ENCODE measurements at places on chromosomes 4 and X.
A peak's percentile ranks its signal among the peaks of the same experiment; 100 is the strongest.

DNA sequence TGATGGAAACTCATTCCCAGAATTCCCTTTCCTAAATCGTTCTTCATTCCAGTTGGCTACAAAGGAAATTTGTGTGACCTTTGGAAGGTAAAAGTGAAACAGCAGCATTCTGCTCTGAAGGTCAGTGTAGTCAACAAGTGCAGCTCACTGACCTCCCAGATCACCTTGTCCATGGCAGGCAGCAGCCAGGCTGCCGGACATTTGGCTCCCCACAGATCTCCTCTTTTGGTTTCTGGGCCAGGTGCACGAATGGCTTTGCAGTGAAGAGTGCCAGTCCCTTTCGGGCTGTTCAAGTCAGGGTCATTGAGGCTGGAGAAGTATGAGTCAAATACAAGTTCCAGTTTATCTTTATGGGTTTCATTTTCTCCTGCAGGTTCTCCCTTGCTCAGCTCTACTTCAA, 14.3 kb downstream of the GPRIN3 start:
- no peak for DNase-seq

DNA sequence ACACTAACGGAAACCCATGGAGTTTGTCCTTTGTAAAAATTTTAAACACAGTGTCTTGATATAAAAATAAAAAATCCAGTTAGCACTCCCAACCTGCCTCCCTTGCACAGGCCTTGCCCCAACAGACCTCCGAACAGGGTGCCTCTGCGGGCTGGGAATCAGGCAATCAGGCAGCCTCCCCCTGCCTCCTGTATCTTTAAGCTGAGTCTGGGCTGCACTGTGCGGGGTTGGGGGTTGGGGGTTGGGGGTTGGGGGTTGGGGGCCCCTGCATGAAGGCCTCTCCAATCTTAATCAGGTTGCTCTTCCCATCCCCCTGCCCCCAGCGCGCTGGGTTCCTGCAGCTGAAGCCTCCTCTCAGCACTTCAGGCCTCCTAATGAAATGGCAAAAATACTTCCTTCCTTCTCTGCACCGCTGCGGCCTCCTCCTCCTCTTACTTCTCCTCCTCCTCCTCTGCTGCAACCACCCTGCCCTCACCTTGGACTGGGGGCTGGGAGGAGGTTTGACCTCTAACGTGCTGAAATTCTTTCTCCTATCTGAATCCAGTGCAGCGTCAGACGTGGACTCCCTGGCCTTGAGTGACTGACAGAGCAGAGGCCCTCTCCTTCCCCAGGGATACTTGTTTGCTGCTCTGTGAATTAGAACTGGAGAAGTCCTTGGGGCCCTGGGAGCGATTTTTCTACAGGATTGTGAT, 26.6 kb downstream of the NLGN3 start:
- DNase-seq = no peak

DNA sequence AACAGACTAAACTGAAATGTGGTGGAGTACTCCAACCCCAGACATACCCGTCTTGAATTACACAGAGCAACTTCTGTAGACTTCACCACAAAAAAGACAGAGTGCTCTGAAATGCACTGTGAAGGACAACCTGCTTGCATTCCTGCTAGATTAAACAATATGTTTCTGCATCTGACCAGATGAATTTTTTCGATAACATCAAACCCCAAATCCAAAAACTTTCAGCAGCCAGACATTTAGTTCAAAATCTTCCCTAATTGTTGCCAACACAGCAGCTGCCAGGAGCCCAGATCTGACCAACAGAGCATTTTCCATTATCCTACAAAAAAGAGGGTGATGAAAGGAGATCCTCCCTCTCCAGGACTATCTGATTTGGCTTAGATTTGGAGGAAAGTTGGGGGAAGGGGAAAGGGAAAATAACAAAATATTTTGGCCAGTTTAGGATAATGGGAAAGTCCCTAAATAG, 356.5 kb downstream of the PDGFC start:
- no peak for DNase-seq

DNA sequence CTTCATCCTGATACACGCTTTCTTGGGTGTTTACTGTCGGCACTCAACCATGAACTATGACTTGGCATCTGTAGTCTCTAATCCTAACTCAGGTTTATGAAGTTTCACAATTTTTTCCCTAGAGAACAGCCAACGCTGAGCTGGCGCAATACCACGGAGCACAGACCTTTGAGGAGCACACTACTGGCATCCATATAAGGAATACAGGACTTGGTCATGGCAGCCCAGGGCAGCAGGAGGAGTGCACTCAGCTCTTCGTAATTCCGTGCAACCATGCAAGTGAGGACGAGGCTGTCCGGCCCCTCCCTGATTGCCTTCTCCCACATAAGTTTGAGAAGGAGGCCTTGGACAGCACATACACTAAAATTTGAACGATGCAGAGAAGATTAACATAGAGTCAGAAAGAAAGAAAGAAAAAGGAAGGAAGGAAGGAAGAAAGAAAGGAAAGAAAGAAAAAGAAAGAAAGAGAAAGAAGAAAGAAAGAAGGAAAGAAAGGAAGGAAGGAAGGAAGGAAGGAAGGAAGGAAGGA, 41.0 kb upstream of the PDLIM5 start:
- DNase-seq = no peak

- no peak for DNase-seq
Measured at GRCh38 chr4:22187203-22187820, 238.7 kb upstream of the KCNIP4 start.

DNA sequence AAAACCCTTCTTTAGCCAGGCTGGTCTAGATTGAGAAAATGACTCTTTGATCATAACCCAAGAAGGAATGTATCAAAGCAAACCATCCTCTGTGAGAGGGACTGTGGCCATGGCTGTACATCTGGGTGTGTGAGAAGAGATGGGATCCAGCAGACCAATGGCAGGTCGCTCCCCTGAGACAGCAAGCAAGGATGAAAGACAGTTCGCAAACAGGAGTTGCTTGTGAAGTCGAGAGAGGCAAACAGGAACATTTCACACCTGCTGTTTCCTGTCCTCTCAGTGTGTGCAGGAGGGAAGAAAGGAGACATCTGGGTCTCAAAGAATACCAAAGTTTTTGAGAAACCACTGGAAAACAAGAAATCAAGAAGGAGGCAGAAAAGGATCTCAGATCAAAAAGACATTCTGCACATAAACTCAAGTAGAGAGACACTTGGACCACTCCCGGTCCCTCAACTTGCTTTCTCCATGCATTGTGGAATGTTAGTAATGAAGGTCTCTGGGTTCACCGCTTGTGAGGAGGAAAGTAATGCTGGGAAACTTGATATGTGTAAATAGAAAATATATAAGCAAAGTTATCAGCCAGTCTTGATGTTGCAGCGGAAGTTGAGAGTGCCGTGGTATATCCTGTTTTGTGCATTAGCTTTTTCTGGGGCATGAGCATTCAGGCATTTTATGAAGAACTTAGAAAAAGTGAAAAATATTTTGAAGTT, 327.5 kb downstream of the BMPR1B start:
- DNase-seq = no peak

DNA sequence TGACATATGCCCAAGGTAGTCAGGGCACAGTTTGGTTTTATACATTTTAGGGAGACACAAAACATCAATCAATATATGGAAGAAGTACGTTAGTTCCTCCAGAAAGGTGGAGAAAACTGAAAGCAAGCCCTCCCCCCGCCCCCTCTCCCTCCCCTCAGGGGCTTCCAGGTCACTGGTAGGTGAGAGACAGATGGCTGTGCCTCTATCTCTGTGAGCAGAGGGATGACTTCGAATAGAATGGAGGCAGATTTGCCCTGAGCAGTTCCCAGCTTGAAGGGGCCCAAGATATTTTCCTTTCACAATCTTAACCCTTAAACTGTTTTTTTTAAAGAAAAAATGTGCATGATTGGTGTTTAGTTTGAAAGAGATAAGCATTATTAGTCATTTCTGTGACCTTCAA, 114.0 kb downstream of the PCDH10 start:
- DNase-seq = no peak

DNA sequence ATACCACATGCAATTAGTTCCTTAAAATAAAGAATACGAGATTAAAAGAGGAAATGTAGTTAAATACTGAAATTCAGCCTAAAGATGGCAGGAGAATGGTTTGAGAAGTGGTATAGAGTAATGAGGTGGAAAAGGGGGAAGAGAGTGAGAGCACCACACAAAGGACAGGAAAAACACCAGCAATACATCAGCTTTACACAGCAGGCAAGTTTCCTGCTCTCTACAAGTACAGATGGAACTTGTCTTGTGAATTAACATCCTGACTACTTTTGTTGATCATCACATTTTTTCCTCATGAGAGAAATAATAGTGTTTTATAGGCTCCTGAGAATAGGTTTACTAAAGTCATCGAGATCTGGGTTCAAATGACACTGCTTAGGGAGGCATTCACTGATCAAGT, 2.9 kb upstream of the UNC5C start:
- DNase-seq = no peak

GRCh38 chr4:8871417-8872401, at the start of gene HMX1:
TSS of gene HMX1 (minus strand) at chr4:8871839. CDS start at chr4:8871614, 225 bp downstream.
- peak; percentile 55 for DNase-seq

DNA sequence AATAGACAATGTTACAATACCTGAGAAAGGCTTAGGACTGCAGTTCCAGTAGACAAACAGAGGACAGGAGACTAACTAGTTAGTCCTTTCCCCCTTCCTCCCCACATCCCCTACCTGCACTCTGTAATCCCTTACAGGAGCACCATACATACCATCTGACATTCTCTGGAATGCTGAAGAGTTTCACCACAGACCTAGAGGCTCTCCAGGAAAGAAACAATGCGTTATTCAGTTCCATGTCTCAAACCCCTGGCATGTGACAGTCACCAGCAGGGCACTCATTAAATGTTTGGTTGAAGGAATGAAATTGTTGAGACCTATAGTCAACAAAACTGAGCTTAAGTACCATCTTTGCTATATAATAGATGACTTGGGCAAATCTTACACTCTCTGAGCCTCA, 100.2 kb upstream of the USP38 start:
- no peak for DNase-seq

GRCh38 chr4:8131210-8131609, 27.4 kb downstream of the ABLIM2 start:
- DNase-seq = no peak

GRCh38 chr4:8547108-8547911, 32.9 kb upstream of the GPR78 start:
- DNase-seq = no peak

GRCh38 chr4:55050418-55050950, 74.9 kb downstream of the KDR start:
- no peak for DNase-seq

GRCh38 chr4:95068401-95068800, 310.6 kb downstream of the BMPR1B start:
- no peak for DNase-seq

DNA sequence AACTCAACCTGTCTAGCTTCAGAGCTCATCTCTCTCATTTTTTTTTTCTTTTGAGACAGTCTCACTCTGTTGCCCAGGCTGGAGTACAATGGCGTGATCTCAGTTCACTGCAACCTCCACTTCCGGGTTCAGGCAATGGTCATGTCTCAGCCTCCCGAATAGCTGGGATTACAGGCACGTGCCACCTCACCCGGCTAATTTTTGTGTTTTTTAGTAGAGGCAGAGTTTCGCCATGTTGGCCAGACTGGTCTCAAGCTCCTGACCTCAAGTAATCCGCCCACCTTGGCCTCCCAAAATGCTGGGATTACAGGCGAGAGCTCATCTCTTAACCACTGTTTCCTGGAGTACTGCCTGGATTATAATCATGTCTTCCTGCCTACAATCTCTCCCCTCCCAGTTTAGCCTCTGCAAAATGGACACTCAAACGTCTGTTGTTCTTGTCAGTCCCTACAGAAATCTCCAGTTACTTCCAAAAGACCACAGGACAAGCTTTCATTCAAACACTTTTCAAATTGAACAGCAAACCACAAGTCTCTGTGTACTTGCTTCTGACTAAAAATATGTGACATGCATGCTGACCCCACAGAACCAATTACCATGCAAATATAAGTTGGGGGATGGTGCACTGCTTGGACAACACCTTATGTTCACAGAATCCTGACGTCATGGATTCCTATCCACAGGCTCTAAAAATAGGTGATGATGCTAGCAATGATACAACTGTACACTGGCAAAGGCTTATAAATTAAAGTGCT, 137.2 kb downstream of the SH3KBP1 start:
- no peak for DNase-seq

DNA sequence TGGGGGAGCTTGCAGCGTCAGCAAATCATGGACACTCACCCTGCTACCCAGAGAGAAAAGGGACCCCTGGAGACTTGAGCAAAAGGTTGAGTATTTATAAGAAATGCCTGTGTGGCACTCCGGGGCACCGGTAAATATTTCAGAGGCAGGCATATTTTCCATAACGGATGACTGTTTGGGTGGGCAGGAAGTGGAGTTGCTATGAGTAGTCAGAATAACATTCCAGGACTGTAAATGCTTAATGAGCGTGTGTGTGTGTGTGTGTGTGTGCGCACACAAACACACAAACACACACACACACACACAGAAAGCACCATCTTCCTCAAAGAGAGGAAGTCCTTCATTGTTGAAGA, 74.6 kb downstream of the MXRA5 start:
- no peak for DNase-seq

GRCh38 chr4:7770224-7771050, 169.2 kb downstream of the AFAP1 start:
- no peak for DNase-seq

- no peak for DNase-seq
Measured at GRCh38 chr4:19462117-19462516, 789.6 kb upstream of the SLIT2 start.

- no peak for DNase-seq
Measured at GRCh38 chr4:44256414-44256813, 192.2 kb downstream of the KCTD8 start.

DNA sequence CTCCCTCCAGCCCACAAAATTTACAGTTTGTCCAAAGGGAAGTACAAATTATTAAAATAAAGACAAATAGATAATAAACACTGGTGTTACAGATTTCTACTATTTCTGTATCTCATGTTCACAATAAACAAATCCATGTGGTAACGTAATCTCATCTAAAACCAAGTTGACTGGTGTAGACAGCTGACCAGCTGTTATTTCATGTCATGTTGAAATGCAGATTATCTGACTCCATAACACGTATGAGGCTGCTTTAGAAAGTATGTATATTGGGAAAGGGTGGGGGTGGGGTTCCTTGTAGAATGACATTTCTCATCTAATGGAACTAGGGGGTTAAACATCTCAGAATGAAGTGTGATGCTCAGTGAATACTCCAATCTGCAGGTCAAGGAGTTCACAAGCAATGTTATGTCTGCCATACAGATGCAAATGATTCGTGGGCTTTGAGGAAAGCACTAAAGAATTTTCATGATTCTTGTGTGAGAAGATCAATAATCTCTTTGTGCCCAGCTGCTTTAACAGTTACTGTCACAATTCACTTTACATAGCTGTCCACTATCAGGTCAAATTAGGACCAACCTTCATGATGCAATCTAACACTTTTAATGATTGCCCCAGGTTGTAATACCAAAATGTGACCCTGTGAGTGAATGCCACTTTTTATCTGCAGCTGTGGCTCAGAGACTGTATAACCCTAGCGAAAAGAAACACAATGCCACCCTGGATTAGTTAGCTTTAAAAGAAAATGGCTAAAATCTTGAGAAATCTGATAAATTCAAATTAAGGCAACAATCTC, 114.0 kb downstream of the ENOX2 start:
- DNase-seq = no peak

GRCh38 chr4:150173982-150174398, 95.7 kb downstream of the DCLK2 start:
- no peak for DNase-seq

- DNase-seq = no peak
Measured at GRCh38 chr4:35818520-35818919, 425.8 kb downstream of the ARAP2 start.

Data from amygdala (tissue), 56 donors.